ENCODE measurements at places on chromosomes 5 and 9. TPM values are rescaled to one million over a fixed set of nuclear protein-coding genes. Genes with fewer than 3 reads are reported as not detected.

DNA sequence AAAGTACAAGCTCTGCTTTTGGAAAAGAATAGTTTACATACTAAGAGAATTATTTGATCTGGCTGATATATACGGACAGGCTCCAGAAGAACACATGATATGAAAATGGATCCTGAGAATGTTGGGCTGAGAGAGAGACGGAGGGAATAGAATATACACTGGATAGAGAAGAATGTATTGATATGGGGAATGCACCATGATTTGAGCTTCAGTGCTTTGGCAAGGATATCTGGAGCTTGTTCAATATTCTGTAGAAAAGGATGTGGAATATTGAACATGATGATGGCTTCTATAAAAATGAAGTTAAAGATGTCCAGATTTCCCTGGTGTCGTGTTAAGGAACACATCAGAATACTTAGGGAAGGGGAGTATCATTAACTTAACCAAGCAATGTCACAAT lies 280.5 kb upstream of the VLDLR start:
- DNase-seq: no peak

- no peak for DNase-seq
Observed at GRCh38 chr5:43256261-43256966, 56.8 kb downstream of the HMGCS1 start.

GRCh38 chr5:75438722-75439121 lies 72.7 kb downstream of the CERT1 start:
- DNase-seq: no peak

DNA sequence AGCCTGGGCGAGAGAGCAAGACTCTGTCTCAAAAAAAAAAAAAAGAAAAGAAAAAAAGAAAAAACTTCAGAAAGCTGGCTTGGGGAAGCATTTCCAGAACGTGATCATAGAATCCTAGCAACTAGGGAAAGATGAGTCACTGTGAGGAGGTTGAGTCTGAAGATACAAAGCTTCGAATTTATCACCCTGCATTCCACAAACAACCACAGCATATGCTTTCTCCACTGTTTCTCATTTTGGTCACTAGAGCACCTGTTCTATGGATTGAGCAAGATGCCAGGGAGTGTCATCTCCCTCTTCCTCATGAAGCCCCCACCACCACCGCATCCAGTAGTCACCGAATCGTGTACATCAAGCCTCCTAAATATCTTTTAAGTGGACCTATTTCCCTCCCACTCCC lies 37.9 kb downstream of the SEMA5A start:
- no peak for DNase-seq

OMD gene
- 13.2 TPM for total RNA-seq

DNA sequence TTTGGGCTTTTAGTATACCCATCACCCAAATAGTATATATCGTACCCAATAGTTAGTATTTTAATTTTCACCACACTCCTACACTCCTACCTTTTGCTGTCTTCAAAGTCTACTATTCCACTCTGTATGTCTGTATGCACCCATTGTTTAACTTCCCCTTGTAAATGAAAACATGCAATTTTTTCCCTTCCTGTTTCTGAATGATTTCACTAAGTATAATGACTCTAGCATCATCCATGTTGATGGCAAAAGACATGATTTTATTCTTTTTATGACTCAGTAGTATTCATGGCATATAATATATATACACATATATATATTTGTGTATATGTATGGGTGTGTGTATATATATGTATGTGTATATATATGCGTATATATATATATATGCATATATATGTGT lies 63.1 kb upstream of the FAM174A start:
- DNase-seq: no peak

TAF11L12 gene
- not detected for total RNA-seq

HAVCR2 gene
- 4.9 TPM for total RNA-seq

All from ovary (tissue), 10 donors.